ENCODE measurements at places on chromosomes 16 and 17. TPM values are rescaled to one million over a fixed set of nuclear protein-coding genes. Genes with fewer than 3 reads are reported as not detected.

Gene MAP2K3
- 15.7 TPM for total RNA-seq

Gene SLC52A1
- total RNA-seq, result not detected

Gene UQCRC2
- 204 TPM for total RNA-seq

Gene TAOK1
- total RNA-seq, result 37.4 TPM

- no peaks in the 10 kb centered on the region for H3K27me3 ChIP-seq
- no peak overlapping the region for H3K27ac ChIP-seq
Measured at GRCh38 chr17:57397402-57397801, 141.1 kb downstream of the MSI2 start.

DNA sequence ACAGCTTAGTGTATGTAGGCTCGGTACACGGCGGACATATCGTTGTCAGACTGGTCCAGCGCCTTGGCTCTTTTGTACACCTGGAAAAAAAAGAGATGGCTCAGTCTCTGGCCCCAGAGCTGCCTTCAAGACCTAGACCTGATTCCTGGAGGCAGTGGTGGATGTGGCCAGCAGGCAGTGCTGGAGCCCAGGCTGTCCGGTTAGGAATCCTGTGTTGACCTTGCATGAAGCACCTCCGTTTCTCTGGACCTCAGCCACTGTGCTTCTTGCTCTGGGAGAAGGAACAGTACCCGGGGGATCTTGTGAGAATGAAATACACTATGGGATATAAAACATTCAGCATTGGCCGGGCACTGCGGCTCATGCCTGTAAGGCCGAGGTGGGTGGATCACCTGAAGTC lies 2.8 kb upstream of the ROGDI start:
- DNase-seq, result no peak
- H3K36me3 ChIP-seq, result peaks cover 53% of the 10 kb centered on the region
- no peaks in the 10 kb centered on the region for H3K27me3 ChIP-seq
- H3K4me1 ChIP-seq, result peaks cover 17% of the 10 kb centered on the region
- no peak overlapping the region for H3K27ac ChIP-seq

Gene GP2
- total RNA-seq, result not detected

DNA sequence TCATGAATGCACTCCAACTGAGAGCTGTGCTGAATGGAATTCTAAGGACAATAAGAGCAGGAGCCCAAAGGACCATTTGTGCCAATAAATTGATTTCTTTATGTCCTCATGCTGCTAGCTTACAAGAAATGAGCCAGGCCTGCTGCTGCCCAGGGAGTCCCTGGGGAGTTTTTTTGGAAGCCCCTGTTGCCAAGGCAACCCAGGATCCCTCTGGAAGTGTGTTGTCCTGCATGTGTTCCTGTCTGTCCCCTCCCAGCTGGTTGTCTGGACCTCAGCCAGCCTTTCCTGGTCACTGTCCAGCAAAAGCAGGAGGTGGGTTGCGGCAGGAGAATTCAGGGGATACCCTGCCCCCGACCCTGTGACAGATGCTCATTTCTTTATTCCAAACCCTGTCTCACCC lies 51.0 kb upstream of the GPRC5B start:
- H3K4me1 ChIP-seq, result no peaks in the 10 kb centered on the region
- no peaks in the 10 kb centered on the region for H3K36me3 ChIP-seq
- H3K27ac ChIP-seq, result no peak overlapping the region
- H3K27me3 ChIP-seq, result no peaks in the 10 kb centered on the region

Gene GPRC5B
- 59.5 TPM for total RNA-seq
